ENCODE measurements at places on chromosomes 6 and 20.

DNA sequence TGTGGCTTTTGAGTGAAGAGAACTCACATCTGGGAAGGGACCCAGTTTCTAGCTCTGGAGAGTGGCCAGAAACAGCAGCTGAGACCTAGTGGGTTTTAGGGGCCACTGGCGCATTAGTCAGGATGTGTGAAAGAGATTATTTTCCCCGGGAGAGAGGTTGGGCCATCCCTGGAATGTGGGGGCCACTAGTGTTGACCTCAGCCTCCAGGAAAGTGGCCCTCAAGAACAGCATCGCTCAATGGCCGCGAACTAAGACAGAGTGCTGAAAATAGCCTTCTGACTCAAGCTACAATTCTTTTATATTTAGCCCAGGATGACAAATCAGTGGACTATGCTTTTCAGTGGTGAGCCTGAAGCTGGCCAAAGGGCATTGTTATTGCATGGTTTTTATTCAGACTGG lies 210.4 kb upstream of the RNF24 start:
- DNase-seq, result no peak

DNA sequence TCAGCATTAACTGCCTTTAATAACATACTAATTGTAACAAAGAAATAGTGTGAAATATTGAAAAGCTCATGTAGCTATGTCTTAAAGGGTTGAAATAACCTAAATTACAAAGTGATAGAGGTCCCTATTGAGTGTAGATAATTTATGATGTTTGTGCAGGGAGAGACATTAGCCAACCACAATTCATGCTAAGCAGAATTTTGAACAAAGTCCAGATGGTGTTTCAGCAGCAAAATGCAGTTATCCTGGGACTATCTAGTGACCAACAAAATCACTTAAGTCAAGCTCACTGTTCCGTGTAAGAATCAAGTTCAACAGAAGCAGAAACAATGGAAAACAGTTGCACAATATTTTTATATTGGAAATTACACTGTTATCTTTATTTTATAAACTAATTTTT lies 218.5 kb downstream of the SIM1 start:
- no peak for DNase-seq

DNA sequence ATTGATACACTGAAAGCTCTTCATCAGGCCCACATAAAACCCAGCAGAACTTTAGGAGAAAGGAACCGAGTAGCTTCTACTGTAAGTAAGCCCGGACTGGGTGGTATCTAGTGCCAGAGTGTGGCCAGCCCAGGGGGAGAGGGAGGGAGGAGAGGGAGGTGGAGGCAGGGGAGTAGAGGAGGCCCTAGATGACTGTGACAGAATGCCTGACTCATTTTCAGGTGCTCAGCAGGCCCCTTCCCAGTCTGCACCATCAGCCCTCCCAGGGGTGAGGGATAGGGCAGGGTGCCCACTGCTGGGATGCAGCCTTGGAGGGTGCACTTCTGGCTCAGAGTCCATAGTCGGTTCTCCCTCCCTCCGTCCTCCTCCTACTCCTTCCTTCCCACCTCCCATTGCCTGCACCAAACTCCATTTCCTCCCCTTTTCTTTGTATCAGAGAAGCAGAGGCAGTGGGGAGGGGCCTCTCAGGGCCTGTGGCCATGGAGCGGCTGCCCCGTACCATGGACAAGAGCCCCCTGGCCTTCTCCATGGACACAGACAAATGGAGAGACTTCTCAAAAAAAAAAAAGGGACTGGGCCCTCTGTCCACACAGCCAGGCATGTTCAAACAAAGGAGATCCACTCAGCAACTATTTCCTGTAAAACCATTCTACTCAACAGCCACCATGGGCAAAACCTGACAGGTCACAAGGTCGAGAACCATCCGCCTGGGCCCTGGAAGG lies 184.9 kb upstream of the SNX9 start:
- no peak for DNase-seq

DNA sequence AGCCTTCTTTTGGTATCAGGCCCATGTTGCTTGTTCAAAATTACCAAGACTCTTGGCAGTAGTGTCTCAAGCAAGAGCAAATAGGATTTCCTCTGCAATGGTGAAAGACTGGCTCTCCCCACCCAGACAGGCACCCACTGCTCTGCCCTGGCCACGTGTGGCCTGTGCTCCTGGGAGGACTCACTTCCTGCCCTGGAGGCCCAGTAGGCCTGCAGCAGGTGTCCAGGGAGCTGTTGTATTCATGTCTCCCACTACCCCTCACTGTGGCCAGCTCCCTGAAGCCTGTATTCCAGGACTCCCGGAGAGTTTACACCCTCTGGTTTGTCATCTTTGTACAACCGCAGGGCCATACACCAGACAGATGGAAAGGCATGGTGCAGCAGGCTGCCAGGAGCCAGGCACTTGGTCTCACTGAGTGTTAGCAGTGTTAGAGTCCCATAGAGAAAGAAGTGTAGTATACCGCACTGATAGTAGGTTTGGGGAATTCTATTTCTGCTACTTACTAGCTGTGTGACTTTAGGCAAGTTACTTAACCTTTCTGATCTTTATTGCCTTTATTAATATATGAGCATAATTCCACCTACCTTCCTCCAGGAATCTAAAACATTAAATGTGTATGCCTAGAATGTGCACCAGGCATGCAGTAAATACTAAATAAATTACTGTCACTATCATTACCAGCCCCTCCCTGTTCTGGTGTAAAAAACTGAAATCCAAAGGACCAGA lies 159.7 kb downstream of the TMEM242 start:
- DNase-seq, result no peak

DNA sequence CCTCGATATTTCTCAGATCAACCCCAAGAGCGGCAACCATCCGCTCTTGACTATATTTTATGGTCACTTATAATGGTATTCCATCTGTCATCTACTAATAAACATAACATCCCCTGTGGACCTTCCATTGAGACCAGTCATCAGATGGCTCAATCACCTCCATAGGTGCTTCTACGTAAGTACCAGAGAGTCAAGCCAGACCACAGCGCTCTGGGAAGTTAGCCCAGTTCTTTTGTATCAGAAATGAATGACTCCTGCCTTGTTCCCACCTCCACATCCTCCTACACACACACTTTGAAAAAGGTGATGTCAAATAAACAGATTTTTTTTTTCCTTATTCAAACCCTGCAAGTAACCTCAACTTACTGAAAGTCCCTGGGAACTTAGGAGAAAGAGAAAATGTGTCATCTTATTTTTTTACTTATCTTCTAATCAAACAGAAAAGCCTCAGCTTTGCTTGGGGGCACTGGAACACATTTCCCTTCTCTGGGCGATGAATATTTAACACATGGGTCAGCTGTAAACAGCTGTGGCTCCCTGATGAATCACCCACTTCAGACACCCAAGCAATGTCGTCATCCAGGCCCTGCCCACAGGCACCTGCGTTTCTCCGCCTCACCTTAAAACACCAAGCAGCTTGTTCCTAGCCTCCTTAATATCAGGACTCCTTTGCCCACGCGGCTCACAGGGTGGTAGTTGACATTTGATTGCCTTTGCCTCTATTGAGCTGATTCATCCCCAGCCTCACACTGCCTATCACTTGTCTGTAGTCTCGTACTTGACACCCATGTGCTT lies 121.4 kb upstream of the LY86 start:
- DNase-seq, result no peak

- no peak for DNase-seq
Observed at GRCh38 chr6:36615018-36615761, 21.0 kb downstream of the SRSF3 start.

GRCh38 chr20:44601801-44602204 lies 19.4 kb downstream of the PKIG start:
- no peak for DNase-seq

- DNase-seq, result no peak
Observed at GRCh38 chr6:132719736-132720448, 6.0 kb upstream of the VNN1 start.

DNA sequence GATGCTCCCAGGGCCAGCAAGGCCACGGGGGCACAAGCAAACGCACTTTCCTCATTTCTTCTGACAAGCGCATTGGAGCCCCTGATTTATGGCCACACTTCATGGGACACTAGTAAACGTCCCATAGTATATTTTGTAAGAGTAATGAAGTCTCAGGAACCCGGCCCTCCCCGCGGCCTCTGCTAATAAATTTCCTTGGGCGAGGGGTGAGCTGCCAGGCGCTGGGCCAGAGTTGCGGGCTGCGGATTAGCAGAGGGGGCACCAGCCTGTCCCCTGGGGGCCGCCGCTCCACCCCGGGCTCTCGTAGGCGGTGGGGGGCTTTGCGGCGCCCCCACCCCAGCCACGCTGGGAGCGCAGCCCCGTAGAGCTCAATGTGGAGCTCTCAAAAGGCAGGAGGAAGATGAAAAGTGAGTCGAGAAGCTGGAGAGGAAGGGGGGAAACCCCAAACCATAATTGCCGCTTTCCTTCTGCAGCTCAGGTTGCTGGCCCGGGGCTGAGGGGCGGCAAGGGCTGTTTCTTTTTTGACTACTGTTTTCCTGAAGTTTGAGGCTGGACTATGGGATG lies 173.6 kb downstream of the CDC5L start:
- no peak for DNase-seq

GRCh38 chr6:20770773-20771172 lies 236.5 kb downstream of the CDKAL1 start:
- no peak for DNase-seq

- DNase-seq, result no peak
Observed at GRCh38 chr6:18248698-18249097, 15.6 kb downstream of the DEK start.

DNA sequence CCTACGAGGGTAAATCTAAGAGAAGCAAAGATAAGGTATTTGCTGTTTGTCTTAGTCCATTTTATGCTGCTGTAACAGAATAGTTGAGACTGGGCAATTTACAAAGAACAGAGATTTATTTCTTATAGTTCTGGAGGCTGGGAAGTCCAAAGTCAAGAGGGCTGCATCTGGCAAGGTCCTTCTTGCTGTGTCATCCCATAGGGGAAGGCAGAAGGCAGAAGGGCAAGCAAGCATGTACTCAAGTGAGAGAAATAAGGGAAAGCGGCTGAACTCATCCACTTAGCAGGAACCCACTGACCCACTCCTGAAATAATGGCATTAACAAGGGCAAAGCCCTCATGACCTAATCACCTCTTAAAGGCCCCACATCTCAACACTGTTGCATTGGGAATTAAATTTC lies 102.7 kb downstream of the AGPAT4 start:
- no peak for DNase-seq

DNA sequence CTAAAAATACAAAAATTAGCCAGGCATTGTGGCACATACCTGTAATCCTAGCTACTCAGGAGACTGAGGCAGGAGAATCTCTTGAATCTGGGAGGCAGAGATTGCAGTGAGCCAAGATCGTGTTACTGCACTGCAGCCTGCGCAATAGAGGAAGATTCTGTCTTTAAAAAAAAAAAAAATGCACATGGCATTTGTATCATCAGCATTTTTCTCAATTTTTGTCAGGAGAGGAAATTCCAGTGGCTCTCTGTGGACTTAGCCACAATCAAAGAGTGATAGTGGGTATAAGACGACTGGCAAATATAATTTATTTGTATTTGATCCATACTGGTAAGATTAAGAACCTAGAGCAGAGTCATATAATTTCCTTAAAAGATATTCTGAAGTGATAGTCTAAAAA lies 28.6 kb downstream of the DEFB114 start:
- no peak for DNase-seq

- DNase-seq, result no peak
Observed at GRCh38 chr6:10886691-10887502, at the start of gene SYCP2L. SYCP2L (plus strand) TSS chr6:10887052; CDS start chr6:10887127, 75 bp downstream.

DNA sequence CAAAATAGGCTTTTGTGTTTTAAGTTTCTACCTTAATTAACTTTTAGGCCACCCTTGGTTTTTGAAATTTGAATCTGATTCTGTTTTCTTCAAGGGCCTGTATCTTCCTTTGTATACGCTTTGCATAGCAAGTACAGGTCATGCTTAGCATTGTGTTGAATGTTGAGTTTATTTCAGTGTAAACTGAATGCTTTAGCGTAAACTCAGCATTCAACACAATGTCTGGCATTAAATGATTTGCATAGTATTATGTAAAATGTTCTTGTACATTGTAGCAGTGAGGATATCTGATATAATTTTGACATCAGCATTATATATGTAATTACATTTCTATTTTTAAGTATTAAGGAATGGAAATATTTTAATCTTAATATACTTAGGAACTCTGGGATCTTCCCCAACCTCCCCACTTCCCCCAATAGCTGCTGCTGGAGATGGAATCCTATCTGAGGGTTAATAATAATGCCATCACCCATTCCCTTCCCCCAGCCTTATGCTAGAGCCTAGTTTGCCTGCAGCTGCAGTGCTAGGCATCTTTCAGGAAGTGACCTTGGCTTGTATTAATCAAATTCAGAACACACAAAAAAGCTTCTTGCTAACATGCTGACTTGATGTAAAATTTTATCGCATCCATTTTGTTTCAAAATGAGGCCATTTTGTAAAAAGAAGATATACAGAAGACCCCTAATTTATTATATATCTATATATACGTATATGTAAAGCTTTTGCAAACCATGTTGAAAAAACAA lies 73.1 kb downstream of the NCOA3 start:
- no peak for DNase-seq

DNA sequence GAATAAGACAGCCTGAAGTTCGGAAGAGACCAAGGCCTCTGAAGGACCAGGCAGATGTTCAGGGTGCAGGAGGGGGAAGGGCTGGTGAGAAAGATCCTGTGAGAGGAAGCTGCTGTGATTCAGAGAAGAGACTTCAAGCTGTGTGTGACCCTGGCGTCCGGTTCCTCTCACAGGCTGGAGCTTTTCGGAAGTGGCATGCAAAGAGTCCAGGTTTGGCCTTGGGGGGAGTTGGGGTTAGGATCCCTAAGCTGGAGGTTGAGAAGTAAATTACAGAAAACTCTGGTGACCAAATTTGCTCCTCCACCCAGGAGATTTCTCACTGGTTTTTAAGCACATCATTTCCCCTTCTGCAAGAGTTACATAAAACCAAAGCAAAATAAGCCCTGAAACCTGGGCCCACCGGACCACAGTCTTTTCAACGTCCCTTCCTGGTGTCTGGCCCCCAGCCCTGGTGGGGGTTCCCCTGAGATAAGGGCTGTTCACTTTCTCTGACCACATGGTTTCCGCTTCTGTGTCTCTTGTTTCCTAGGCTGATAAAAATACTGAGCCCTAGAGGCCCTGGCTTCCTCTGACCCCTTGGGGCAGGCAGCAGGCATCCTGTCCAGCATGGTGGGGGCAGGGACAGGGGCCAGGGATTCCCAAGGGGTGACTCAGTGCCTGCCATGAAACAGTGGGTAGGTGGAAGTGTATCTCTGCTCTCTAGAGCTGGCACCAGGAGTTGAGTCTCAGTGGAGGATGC lies 12.0 kb upstream of the LTA start:
- no peak for DNase-seq

DNA sequence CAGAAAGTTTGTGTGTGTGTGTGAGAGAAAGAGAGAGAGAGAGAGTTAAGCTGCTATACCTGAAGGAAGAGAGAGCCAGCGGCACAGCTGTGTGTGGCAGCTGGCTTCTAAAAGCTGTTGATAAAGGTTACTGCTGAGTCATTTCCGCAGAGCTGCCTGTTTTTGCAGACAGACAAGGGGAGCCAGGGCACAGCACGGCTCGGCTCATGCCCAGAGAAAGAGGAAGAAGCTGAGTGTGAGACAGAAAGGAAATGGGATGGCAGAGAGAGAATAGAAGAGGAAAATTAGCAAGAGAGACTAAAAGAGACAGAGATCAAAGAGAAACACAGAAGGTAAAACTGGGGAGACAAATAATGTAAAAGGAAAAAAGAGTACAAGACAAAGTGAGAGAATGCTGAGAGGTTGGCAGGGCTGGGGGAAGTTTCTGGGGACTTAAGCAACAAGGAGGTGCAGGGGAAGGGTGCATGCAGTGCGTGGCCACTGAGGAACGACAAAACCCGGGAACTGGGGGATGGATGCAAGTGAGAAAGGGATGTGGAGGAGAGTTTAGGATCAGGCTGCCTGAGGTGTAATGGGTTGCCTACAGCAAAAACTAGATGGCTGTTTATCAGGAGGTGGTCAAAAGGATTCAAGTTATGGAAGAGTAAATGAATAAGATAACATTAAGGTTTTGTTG lies 22.7 kb downstream of the HLA-A start:
- peak; percentile 56 for DNase-seq
